ENCODE measurements at places on chromosomes 7 and 10.

DNA sequence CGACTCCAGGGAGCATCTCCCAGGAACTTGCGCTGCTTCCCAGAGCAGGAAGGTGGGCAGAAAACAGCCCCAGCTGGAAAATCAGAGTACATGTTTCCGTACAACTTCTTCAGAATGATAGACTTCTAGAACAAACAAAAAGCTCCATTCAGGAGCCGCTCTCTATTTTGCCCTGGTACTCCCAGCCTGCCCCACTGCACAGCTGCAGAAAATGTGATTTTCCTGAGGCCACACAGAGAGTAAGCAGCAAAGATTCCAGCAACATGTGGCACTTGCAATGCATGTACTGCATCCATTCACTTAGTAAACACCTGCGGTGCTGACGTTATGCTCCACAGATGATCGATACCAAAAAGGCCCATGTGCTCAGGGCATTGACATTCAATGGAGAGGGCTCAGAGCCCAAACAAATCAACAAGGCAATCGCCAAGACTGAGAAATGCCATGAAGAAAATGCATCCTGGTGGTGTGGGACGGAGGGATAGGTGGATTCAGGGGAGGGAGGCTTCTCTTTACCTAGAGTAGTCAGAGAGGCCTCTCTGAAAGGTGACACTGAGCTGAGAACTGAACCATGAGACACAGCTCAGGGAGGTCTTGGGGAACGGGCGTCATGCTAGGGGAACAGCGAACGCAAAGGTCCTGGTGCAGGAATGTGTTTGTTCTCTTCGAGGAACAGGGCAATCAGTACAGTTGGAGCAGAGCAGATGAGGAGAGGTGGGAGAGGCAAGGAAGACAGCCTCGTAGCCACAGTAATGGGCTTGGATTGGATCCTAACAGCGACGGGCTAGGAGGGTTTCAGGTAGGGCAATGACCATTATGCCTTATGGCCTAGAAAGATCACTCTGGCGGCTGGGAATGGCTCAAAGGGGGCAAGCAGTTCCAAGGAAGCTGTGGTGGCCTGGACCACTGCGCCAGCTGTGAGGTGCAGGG lies 35.3 kb upstream of the DUSP5 start:
- DNase-seq: no peak

DNA sequence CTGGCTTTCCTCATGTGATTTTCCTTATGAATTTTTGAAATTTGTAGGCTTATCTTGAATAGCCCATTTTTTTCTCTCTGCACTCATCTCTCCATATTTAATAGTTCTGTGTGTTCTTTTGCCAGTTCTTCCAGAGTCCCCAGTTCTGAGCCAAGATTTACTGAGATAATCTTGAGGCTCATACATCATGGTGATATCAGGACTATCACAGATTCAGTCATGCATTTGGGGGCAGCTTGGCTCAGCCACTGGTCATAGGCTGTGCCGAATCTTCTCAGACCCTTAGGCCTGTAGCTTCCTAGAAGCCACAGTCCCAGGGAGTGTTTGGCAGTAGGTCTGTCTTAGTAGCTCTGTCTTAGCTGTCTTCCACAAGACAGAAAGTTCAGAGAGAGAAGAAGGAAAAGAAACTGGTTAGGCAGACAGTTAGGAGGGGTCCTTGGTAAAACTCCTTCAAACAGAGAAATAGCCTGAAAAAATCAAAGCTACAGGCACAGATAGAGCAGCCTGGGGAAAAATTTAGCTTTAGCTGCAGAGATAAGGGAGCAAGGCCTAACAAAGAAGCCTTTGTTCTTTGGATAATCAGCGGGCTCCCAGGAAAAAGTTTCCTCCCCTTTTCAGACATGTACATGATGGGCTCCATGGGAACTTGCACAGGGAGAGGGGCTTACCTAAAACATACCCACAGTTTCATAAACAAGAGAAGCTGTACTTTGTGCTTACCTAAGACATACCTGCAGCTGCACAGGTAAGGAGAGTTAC lies 29.1 kb downstream of the FAS start:
- DNase-seq: no peak

DNA sequence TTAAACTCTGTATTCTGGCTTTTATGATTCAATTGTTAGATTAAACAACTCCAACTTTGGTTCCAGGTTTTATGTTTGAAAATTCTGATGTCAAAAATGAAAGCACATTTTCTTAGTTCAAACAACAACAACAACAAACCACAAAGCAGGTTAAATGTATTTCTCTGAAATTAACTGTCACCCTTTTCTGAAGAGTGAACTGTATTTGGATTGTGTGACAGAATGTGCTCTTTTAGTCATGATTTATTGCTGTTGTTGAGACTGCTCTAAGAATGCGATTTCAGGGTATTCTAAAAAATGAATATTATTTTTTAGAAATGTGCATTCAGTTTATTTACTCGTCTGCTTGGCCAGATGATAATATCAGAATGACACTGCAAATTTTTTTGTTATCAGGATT lies 144.1 kb downstream of the GNAI1 start:
- no peak for DNase-seq

- no peak for DNase-seq
Observed at GRCh38 chr7:142482891-142483658, 225.2 kb upstream of the PRSS58 start.

DNA sequence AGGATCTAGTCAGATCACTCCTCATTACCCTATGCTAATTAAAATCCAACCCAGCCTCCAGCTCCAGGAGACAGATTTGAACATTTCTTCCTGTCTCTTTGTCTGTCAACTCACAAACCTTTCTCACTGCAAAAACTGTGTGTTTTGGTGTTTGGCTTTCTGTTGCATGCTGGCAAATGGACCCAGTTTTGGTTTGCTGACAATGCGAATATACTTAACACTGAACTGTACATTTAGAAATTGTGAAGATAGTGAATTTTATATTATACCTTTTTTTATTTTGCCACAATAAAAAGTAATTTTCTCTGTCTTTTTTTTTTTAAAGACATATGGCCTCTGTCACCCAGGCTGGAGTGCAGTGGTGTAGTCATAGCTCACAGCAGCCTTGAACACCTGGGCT lies 18.3 kb upstream of the TNPO3 start:
- no peak for DNase-seq

DNA sequence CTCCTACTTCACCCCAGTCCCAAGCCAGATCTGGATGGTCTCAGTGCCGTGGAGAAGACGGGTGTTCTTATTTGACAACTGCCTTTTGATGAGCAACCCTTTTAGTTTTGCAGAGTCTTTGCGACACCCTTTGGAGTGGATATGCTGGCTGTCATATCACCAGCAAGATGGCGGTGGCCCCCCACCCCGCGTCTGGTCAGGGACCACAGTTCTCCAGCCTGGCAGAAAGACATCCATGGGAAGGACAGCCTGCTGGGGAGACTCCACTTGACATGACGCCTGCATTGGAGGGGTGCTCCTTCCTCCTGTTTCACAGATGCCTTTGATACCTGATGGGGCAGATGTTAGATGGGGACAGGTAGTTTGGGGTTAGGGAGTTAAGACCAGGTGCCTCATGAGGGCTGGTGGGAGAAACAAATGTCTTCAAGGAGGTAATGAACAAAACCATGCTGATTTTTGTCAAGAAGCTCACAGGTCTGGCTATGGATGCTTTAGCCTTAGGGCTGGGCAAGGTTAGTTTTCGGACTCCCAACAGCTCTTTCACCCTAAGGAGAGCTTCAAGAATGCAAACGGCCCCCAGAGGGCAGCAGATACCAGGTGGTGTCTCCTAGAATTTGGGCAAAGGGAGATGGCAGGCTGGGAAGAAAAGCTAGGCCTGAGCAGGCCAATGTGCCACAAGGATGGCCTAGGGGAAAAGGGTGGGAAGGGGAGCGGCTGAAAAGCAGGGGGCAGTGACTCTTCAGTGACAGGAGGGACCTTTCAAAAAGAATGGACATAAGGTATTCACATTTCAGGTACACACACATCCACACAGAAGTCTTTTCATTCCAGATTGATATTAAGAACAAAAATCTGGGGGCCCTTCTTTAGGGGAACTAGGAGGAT lies 95.2 kb downstream of the CLEC2L start:
- DNase-seq: no peak

GRCh38 chr7:157005456-157006204 lies 4.8 kb downstream of the MNX1 start:
- no peak for DNase-seq

GRCh38 chr10:30688456-30688855 lies 58.9 kb upstream of the LYZL2 start:
- no peak for DNase-seq
